ENCODE measurements at places on chromosomes 1 and 21.

GRCh38 chr1:41490911-41491310, 6.4 kb upstream of the EDN2 start:
- DNase-seq: no peak

DNA sequence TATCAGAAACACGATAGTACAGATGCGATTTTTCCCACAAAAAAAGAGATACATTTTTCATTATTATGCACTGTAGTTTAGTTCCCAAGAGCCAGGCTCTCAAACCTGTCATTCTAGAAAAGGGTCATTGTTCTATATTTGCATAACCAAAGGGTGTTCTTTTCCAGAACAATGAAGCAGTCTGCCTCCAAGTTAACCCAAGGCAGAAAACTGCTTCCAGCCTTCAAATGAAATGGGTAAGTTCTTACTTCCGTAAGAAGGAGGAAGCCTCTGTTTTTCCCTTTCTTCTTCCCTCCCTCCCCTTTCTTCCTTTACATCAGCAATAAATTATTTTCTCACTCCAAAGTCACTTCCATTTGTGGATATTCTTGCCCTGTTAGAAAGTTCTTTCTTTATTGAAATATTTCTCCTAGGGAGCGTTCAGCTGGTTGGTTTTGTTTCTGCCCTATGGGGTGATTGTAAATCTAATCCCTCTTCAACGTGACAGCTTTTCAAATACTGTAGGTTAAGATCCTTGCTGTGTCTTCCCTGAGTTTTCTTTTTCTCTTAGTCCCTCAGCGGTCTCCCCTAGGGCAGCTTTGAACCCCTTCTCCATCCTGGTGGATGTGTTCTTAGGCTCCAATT, 77.3 kb upstream of the PTGFRN start:
- no peak for DNase-seq

DNA sequence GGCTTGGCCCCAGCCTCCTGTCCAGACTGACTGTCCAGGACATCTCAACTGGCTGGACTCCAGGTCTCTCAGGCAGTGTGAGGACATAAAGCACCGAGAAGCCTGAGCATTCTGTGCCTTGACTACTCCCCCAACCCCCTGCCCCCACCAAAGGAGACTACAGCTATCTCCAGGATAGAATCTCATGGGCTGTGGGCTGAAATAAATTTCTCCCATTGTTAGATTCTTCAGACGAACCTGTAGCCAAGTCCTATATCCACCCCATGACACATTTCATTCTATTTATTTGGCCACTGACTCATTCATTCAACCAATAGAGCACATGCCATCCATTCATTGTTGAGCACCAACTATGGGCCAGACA, 11.4 kb downstream of the VWA5B1 start:
- no peak for DNase-seq

DNA sequence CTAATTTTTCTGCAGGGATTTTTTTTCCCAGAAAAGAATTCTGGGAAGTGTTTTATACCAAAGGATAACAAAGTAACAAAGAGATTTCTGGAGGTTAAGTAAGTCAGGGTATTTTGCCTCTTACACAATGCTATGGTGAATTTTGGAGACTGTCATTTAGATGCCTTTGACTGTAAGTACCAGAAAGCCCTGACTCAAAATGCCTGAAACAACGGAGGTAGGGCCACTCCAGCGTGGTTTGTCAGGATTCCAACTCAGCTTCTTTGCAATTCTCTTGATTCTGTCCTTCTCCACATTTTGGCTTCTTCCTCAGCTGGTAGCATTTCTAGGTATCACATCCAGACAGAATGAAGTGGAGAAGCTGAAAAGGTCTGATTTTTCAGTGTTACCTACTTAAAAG, 106.5 kb downstream of the UCHL5 start:
- no peak for DNase-seq

DNA sequence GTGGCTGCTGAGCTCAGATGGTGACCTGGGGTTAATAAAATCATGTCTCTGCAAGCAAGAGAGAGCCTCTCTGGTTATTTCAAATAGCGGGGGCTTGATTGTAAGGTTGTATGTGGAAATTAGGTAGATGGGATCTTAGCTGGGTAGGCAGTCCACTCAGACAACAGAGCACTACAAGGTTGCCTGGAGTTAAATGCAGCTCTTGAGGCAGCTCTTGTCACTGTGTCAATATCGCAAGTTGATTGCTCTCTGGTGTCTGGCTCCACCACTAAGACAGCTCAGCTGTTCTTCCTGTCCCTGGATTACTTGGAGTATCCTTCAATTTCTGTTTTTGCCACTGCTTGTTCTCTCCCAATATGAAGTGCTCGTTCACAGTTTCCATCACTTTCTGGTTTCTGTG, 93.8 kb downstream of the C21orf91 start:
- DNase-seq: no peak

DNA sequence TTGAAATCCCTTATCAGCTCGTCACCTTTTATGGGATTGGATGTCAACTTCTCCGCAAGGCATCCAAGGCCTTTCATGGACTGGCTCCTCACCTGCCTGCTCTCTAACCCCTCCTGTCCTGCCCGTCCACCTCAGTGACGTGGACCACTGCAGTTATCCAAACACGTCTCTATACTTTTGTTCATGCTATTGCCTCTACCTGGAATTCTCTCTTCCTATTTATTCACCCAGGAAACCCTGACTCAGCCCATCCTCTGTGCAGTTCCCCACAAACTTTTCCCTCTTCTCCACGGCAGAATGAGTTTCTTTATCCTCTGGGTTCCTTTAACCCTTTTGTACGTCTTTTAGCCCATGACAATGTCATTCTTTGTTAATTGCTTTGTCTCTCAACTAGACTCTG, 5.1 kb upstream of the UTP25 start:
- no peak for DNase-seq

DNA sequence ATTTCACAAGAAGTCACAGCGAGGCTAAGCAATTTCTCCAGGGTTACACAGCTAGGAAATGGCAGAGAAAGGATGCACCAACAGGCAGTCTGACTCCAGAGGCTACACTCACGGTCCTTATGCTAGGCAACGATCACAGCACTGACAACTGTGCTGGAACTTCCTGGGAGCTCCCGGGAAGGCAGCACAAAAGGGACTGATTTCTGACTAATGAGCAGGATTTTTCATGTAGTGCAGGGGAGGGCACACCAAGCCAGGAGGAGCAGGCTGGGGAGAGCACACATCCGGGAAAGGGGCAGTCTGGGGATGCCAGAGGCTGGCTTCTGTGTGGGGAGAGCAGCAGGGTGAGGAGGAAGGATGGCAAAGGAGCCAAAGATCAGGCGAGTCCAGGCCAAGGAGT, 486.7 kb downstream of the OMA1 start:
- DNase-seq: no peak

- DNase-seq: no peak
Measured at GRCh38 chr1:20347699-20348098, 57.0 kb downstream of the VWA5B1 start.

DNA sequence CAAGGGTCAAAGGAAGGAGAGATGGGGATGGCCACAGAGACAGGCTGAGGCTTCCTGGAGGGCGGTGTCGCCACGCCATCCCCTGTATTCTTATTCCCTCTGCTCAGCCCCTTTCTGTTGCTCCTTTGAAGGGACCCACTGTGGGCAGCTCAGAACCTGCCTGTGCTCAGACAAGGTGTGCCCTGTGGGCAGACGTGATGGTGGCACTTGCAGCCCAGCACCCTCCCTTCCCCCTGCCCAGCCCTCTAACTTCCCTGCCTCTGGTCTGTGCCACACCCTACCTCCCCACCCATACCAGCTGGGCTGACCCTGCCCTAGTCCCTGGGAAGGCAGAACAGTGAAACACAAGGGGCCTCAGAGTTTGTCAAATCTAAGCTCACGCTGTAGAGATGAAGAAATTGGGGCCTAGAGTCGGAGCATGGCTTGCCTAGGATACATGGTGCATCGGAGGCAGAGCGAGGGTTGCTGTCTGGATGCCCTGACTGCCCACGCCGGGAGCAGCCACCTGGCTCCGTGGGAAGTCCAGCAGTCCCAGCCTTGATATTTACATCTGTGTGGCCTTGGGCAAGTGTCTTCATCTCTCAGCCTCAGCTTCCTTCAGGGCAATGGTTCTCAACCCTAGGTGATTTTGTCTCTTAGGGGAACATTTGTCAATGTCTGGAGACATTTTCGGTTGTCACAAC, 68.6 kb upstream of the RUNX3 start:
- no peak for DNase-seq

- DNase-seq: no peak
Measured at GRCh38 chr1:193785850-193786420, 599.5 kb upstream of the B3GALT2 start.

GRCh38 chr1:59125154-59125553, 171.7 kb upstream of the FGGY start:
- DNase-seq: no peak

GRCh38 chr1:171855381-171855780, 14.1 kb downstream of the DNM3 start:
- DNase-seq: no peak

DNA sequence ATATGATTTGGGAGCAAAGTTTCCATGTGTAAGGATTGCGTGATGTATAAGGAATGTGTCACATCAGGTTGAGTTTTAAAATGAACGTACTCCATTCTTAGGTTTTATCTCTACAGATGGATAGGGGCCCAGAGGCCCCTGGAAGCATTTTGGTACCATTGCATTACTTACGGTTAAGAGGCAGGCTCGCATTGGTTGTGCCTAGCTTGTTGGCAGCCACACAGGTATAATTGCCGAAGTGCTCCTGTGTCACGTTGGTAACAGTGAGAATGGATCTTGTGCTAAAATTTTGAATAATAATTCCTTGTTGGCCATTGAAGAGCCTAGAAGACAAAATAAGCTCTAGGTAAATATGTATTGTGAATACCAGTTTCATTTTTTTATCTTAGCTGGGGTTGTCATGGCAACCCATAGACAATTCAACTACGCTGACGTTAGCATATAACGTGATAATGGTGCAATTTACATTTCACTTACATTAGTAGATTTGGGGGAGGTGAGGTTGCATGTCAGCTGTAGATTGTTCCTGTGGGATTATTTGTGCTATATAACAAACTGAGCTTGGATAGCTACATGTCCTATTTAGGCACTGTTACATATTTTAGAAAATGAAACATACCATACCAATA, 511.9 kb upstream of the ZRANB2 start:
- DNase-seq: no peak

- no peak for DNase-seq
Measured at GRCh38 chr1:28928314-28928941, 14.1 kb downstream of the EPB41 start.

DNA sequence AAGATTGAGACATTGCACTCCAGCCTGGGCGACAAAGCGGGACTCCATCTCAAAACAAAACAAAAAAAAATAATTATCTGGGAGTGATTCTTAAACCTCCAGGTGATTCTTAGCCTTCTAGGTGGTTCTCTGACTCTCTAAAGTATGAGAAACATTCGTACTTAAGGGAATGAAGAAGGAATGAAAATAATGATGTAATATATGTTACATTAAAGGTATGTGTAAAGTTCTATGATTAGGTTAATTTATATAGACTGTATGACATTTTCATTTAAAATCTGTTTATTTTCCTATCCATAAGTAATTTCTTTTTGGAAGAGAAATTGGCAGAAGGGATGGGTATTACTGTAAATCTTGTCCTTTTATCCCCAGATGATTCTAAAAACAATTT, 34.7 kb downstream of the OSBPL9 start:
- DNase-seq: no peak

DNA sequence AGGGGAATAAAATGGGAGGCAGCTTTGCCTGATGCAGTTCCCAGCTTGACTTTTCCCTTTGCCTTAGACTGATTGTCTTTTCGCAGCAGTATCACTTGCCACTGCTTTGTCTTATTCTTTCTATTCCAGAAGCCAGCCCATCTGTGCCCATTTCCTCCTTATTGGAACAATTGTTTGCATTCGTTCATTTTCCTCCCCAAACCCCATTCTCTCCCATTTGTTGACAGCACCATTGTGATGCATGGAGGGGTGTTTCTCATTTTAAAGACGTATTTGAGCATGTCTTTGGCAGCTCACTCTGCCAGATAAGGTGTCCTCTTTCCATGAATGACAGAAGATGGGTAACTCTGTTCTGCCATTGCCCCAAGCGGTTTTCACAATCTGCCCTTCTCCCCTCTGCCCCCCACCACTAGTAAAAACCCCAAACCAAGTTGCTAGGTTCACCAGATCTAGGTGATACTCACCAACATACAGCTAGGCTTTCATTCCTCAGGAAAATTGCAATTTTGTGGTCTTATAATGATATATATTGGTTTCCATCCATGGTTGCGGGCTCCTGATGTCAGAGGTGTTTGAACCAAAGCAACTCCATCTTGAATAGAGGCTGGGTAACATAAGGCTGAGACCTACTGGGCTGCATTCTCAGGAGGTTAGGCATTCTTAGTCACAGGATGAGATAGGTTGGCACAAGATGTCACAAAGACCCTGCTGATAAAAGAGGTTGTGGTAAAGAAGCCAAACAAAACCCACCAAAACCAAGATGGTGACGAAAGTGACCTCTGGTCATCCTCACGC, 30.8 kb downstream of the SERBP1 start:
- DNase-seq: no peak

- no peak for DNase-seq
Measured at GRCh38 chr1:10694274-10694632, 102.2 kb downstream of the CASZ1 start.

GRCh38 chr1:42949312-42950115, 9.2 kb downstream of the SLC2A1 start:
- no peak for DNase-seq

DNA sequence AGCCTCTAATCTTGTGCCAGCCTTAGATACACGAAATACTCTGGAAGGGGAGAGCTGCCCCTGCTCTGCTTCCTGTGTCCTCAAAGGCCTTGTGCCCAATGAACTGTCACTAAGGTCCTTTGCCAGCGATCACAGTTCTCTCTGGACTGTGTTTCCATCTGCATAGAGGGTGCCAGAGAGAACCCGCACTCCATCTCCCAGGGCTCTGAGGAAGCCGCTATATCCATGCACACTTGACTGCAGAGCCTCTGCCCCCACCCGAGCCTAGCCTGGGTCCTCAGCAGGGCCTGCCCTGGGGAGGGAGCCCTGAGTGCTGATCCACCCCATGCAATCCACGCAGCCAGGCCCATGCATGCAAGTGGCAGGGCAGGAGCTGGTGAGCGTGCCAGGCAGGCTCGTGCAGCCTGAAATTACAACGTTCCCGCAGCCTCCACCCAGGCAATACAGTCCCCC, 30.6 kb upstream of the KIF21B start:
- no peak for DNase-seq

GRCh38 chr1:223202376-223203033, 59.5 kb upstream of the TLR5 start:
- DNase-seq: no peak

All from head of caudate nucleus (tissue), 42 donors.